ENCODE measurements at places on chromosomes 1 and 21. TPM values are rescaled to one million over a fixed set of nuclear protein-coding genes. Genes with fewer than 3 reads are reported as not detected.

Gene PDE9A
- total RNA-seq: 7.9 TPM

Gene GNG5
- 84.8 TPM for total RNA-seq

Gene FMO2
- 45.2 TPM for total RNA-seq

Gene TBX15
- total RNA-seq: 10.4 TPM

Gene HEATR1
- total RNA-seq: 40.2 TPM

Gene LIPI
- not detected for total RNA-seq
